ENCODE measurements at places on chromosomes 4 and X.

DNA sequence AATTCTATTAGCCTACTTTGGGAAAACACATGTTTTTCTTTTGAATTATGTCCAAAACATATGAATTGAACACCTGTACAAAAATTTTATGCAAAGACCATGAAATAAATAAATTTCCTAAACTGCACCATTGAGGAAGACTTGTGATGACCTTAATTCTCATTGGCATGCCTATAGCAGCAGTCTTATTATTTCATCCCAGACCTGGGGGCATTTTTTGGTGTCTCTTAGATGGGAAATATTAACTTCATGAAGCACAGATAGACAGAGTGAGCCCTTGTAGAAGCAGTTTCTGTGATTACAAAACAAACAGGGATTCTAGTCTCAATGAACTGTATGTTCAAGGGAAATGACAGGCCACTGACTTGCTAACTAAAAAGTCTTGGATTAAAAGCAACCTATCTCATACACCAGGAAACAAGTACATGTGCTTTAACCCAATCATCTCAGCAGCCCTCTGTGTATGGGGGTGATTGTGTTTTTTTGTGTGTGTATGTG lies 32.0 kb upstream of the HPGD start:
- DNase-seq = no peak

DNA sequence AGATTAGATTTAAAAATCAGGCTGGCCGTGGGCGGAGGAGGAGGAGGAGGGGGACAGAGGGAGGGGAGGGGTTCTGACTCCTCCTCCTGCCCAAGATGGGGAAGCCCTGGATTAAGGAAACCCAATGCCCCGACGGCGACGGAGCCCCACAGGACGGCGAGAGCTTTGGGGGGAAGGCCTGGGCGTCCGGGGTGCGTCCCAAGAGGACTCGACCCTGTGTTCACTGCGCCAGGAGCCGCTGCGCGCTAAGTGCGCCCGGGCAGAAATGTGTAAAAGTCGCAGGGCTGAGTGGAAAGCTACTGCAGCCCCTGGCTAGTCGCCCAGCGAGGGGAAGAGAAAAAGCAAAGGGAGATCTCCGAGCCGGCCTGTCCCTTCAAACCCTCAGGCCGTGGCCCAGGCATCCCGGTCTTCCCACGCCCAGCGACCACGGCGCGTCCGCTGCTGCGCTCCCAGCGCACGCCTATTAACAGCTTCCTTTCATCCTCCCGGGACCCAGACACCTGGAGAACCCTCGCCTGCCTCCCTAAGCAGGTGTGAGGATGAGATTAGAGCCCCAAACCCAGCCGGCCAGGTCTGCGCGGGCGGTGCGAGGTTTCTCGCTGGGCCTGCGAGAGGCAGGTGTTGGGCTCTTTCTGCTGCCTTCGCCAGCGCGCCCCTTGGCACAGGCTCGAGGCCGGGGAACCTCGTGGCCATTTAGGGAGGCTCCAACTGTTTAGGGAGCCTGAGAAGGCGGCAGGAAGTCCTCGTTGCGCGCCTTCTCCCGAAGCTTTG lies 1.4 kb upstream of the RPS6KA3 start:
- DNase-seq = no peak

GRCh38 chrX:72470532-72471223 lies 102.0 kb downstream of the HDAC8 start:
- no peak for DNase-seq

- DNase-seq = no peak
Observed at GRCh38 chr4:116755051-116755450, 330.3 kb downstream of the TRAM1L1 start.

GRCh38 chr4:114146947-114147618 lies 167.6 kb upstream of the ARSJ start:
- peak; percentile 41 for DNase-seq

DNA sequence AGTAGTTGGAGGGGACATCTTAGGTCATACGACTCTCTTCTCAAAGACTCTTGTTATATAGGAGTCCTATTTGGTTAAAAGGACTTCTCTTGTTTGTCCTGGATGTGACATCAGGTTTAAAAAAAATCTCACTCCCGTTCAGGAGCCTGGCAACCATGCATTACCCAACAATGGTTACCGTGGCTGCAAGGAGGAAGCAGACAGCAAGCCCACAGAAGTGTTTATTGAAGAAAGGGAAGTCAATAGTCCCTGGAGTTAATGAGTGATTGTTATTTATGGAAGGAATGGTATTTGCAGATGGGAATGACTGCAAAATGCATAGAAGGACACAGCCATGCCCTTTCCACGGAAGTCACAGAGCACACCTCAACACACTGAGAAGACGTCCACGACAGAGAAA lies 75.9 kb upstream of the ENPP6 start:
- peak; percentile 44 for DNase-seq

- no peak for DNase-seq
Observed at GRCh38 chrX:112851161-112851779, 10.6 kb upstream of the AMOT start.

DNA sequence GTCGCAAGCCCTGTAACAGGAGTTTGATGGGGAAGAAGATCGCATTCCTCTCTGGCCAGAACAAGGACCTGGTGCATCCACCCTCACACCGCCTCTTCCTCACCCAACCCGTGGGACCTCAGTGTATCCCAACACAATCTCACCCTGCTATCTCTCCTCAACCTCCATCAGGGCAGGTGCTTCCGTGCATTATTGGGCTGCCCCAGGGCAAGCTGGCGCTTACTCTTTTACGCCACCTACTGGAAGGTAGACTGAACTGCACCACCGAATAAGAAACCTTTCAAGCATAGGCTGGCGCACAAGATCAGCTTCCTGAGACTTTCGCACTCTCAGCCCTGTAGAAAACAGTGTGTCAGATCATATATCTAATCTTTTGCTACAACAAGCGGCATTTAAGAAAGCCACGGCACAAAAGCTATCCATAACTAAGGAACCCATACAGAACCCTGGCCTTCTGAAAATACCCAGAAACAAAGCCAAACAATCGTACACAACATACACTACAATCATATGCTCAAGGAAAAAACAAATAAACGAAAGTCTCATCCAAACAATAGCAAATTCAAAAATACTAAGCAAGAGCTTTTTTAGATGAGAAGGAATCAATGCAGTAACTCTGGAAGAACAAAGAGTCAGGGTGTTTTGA lies 209.3 kb downstream of the UGT8 start:
- DNase-seq = no peak

DNA sequence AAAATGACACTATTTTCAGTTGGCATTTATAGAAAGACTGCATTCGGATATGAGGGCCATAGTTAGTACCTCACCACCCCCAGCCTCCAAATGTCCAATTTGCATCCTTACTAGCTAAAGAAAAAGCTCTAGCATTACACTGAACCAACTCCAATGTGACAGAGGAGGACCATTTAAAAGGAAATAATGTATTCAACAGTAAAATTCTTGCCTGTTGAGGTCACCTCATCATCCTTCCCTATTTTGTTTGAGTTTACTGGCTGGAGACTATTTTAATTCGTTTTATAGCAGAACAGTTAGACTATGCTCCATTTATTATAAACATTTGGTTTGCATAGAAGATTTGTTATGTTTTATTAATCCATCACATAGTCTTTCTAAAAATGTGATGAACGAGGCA lies 88.2 kb upstream of the PPARGC1A start:
- DNase-seq = no peak

GRCh38 chr4:64079316-64079715 lies 329.9 kb downstream of the TECRL start:
- no peak for DNase-seq

DNA sequence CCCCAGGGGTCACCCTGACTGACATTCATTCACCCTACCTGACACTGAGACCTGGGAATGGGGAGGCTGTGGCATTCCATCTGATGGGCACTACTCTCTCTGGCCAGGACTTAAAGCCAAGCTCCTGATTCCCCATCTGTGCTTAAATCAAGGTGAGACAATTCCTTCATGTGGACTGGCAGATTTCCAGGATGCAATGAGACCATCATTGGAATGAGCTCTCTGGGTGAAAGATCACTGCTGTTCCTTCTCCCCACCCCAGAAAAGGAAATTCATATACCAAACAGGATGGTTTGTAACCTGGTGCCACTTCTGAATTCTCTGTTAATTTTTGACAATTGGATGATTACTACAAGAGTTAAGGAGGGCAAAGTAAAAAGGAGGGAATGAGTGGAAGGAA lies 354.8 kb downstream of the MID1IP1 start:
- no peak for DNase-seq

GRCh38 chr4:125011646-125012045 lies 299.1 kb upstream of the ANKRD50 start:
- no peak for DNase-seq

DNA sequence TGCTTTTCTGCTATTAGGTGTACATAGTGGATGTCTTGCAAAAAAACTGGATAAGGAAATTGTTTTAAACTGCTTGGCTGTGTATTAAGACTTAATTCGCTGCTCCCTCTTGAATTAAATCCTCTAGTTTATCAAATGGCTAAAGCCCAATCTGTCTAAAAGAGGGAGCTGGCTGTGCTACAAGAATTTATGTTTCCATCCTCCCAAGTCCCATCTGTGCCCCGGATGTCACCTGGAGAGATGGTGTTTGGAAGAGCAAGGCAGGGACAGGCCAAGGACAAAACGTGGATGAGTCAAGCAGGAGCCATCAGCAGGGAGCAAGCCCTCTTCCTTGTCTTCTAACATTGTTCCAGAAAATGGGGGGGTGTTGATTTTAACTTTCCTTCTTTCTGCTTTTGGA lies 171.3 kb upstream of the LCORL start:
- DNase-seq = no peak

- DNase-seq = no peak
Observed at GRCh38 chr4:181896614-181897013, 346.6 kb upstream of the TENM3 start.

- DNase-seq = no peak
Observed at GRCh38 chr4:31146366-31146765, 426.2 kb downstream of the PCDH7 start.

GRCh38 chrX:129144172-129145038 lies 378.9 kb downstream of the SMARCA1 start:
- no peak for DNase-seq

DNA sequence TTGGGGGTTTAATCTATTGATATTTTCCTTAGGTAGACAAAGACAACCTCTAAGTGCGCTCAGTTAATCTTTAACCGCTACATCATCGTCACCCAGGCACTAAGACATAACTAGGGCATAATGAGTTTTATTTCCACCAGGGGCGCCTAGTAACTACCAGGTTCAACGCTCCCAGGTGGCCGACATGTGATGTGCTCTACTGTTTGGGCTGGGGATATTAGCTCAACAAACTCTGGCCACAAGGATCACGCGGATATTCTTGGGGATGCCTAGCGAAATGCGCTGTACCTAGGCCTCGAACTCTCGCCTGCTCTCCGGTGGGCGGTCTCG lies 915 bp upstream of the RAB33B start:
- DNase-seq = peak; percentile 24

- no peak for DNase-seq
Observed at GRCh38 chr4:88958080-88958479, 98.9 kb downstream of the FAM13A start.

GRCh38 chrX:149987613-149988012 lies 49.3 kb upstream of the EOLA2 start:
- no peak for DNase-seq

GRCh38 chr4:168584321-168584771 lies 87.5 kb downstream of the PALLD start:
- no peak for DNase-seq

- no peak for DNase-seq
Observed at GRCh38 chr4:48904541-48905142, 1.9 kb downstream of the OCIAD2 start.

- no peak for DNase-seq
Observed at GRCh38 chr4:54101190-54102041, 1.5 kb downstream of the GSX2 start.

DNA sequence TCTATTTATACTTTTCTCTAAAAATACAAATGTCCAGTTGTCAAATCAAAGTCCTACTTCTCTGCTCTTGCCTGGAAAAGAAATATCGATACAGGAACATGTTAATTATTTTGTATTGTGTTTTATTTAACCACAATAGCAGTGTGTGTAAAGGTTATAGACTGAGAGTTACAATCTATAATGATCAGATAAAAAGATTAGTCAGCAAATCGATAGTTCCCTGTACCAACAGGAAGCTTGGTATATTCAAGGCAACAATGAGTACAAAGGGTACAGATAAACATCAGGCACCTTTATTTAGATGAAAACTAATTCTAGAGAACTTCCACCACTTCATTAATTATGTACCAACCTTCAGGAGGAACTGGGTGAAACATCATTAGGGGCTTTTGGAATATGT lies 469.5 kb downstream of the GBA3 start:
- no peak for DNase-seq

DNA sequence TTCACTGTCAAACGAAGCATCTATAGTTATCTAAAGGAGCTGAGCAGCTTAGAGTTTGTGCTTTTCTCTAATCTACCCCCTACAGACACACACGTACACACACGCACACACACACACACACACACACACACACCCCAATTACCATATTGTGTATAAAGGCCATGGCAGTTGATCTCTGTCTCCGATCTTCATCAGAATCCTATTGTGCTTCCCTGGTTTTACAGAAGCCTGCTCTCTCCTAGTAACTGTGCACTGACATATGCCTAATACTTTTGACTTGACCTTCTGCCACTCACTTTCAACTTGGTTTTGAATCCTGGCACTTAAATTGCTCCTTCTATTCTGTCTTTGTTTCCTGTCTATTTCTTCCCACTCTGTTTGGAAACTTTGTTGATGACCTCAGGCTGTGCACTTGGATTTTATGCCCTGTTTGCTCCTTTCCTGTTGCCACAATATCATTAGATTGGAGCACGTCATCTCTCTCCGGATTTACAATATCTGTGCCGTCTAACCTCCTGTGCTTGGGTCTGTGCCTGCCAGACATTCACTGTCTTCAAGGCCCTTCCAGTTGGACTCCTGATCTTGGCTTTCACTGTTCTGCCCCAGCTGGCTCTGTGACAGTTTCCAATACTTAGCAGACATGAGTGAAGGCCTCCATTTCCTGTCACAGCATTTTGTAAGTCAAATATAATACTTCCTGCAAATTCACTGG lies 928.1 kb downstream of the FAT4 start:
- DNase-seq = no peak

GRCh38 chrX:118355225-118355920 lies 9.5 kb downstream of the WDR44 start:
- DNase-seq = no peak

- DNase-seq = no peak
Observed at GRCh38 chr4:6134612-6135220, 65.6 kb downstream of the JAKMIP1 start.

GRCh38 chr4:42786350-42787078 lies 106.0 kb upstream of the GRXCR1 start:
- DNase-seq = no peak

- DNase-seq = no peak
Observed at GRCh38 chrX:149511081-149511480, 6.0 kb upstream of the IDS start.

All from SIG-M5 (cell line).